ENCODE measurements at places on chromosomes 6 and 20. TPM values are rescaled to one million over a fixed set of nuclear protein-coding genes. Genes with fewer than 3 reads are reported as not detected.
A peak's percentile ranks its signal among the peaks of the same experiment; 100 is the strongest.

- H3K4me1 ChIP-seq, result peaks cover 1% of the 10 kb centered on the region
- no peak overlapping the region for H3K4me3 ChIP-seq
- no peaks in the 10 kb centered on the region for H3K27me3 ChIP-seq
- DNase-seq, result no peak
Observed at GRCh38 chr20:47995661-47996060, 210.4 kb upstream of the SULF2 start.

DNA sequence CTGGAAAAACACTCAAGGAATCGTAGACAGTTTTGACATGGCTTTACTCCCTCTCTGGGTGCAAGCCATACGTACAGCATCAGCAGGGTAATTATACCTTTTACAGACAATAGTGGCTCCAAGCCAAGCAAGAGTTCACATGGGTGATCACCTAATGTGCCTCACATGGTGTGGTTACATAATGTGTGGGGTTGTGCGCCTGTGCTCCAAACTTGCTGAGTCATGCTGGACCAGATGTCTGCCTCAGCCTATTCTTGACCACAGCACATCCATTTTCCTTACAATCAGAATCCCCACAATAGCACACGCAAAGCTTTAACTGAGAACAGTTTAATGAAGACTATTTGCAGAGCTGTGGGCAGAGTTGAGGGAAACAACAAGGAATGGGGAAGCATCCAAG lies 74.5 kb downstream of the ALDH8A1 start:
- no peak overlapping the region for H3K4me3 ChIP-seq
- no peak overlapping the region for H3K27ac ChIP-seq
- no peak for DNase-seq
- H3K36me3 ChIP-seq, result no peaks in the 10 kb centered on the region
- no peaks in the 10 kb centered on the region for H3K4me1 ChIP-seq

DNA sequence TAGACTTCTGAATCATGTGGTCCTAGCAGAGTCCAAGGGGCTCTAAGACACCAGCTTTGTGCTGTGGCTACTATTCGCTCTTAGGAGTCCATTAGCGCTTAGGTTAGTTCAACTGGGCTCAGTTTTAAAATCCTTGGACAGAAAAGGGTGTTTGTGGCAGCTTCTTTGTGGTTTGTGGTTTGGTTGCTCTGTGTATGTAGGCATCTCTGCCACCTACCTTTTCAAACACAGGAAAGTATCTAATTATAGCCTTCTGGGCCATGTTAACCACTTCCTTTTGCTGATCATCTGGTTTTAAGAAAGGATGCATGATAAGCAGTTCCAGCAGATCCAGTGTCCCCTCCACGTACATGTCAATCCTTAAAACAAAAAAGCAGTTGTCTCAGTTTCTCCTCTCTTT lies 10.8 kb downstream of the GSTA4 start:
- H3K4me3 ChIP-seq, result no peak overlapping the region
- no peaks in the 10 kb centered on the region for H3K27me3 ChIP-seq
- H3K27ac ChIP-seq, result no peak overlapping the region
- peaks cover 39% of the 10 kb centered on the region for H3K36me3 ChIP-seq

Gene APCDD1L
- 0.98 TPM for total RNA-seq

GRCh38 chr20:36850759-36851158 lies 25.2 kb upstream of the TLDC2 start:
- H3K4me3 ChIP-seq, result no peak overlapping the region
- no peak for DNase-seq
- no peak overlapping the region for H3K27ac ChIP-seq
- H3K4me1 ChIP-seq, result peaks cover 71% of the 10 kb centered on the region
- H3K36me3 ChIP-seq, result no peaks in the 10 kb centered on the region

DNA sequence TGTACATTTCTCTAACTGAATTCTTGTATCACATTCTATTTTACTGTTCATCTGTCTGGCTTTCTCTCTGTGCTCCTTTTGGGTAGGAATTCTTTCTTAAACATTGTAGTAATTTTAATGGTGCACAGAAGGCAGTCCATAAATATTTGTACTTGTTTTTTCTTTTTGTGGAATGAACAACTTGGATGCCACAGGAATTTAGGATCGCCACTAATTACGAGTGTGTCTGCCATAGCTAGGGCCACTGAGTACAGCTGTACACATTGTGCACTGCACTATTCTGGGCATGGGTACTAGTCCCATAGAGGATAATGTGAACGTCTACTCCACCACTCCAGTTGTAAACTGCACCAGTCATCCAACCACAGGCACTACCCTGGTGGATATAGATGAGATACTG lies 39.3 kb upstream of the TMEM200A start:
- no peak overlapping the region for H3K27ac ChIP-seq
- no peaks in the 10 kb centered on the region for H3K27me3 ChIP-seq
- no peak overlapping the region for H3K4me3 ChIP-seq
- DNase-seq, result no peak
- no peaks in the 10 kb centered on the region for H3K36me3 ChIP-seq

Gene SIRPD
- total RNA-seq, result not detected

GRCh38 chr6:15025446-15025845 lies 220.4 kb upstream of the JARID2 start:
- H3K36me3 ChIP-seq, result no peaks in the 10 kb centered on the region
- no peak for DNase-seq

GRCh38 chr6:41489120-41489851 lies 56.9 kb upstream of the FOXP4 start:
- no peaks in the 10 kb centered on the region for H3K27me3 ChIP-seq
- no peak for DNase-seq
- H3K4me1 ChIP-seq, result peaks cover 22% of the 10 kb centered on the region
- no peaks in the 10 kb centered on the region for H3K36me3 ChIP-seq
- H3K27ac ChIP-seq, result no peak overlapping the region
- H3K4me3 ChIP-seq, result no peak overlapping the region

DNA sequence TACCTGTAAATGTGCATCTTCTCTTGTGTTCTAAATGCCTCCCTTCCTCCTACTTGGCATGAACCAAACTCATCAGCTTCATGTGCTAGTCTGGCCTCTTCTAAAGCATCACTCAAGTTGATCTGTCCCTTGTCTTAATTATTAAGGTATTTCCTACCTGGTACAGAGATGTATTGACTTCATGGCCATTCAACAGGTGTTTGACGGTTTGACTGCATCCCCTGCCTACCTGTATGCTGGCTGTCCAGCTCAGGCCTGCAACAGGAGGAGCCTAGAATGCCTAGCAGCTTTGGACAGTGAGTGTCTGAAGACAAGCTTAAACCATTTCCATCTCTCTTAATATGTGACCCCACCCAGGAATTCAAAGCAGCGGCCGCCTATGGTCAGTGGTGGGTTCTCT lies 24.6 kb downstream of the RIN2 start:
- DNase-seq, result no peak
- peaks cover 49% of the 10 kb centered on the region for H3K4me1 ChIP-seq
- no peak overlapping the region for H3K4me3 ChIP-seq
- no peaks in the 10 kb centered on the region for H3K27me3 ChIP-seq
- H3K36me3 ChIP-seq, result no peaks in the 10 kb centered on the region

Gene SLC44A4
- 5.9 TPM for total RNA-seq

GRCh38 chr6:47275640-47276039 lies 34.1 kb downstream of the TNFRSF21 start:
- H3K27me3 ChIP-seq, result no peaks in the 10 kb centered on the region
- no peaks in the 10 kb centered on the region for H3K36me3 ChIP-seq
- H3K4me1 ChIP-seq, result no peaks in the 10 kb centered on the region
- H3K27ac ChIP-seq, result no peak overlapping the region
- no peak overlapping the region for H3K4me3 ChIP-seq

DNA sequence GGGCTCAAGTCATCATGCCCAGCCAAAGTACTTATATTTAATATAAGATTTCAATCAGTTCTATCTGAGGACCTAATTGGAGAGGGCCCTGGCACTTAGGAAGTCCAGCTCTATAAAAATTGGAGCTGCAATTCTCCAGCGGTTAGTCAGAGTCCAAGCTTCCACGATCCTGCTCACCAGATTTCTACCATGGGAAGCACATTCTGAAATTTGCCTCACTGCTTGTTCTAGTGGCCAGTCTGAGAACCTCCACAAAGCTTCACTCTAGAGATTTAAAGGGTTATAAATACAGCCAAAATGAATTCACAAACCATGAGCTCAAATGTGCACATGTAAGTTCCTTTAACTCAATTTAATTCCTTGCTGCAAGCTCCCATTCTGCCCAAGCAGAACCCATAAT lies 33.5 kb downstream of the PNLDC1 start:
- H3K27ac ChIP-seq, result peak overlapping the region; percentile 12
- no peak overlapping the region for H3K4me3 ChIP-seq
- no peak for DNase-seq
- H3K27me3 ChIP-seq, result no peaks in the 10 kb centered on the region
- H3K36me3 ChIP-seq, result no peaks in the 10 kb centered on the region

- peak overlapping the region; percentile 26 for H3K4me3 ChIP-seq
- H3K4me1 ChIP-seq, result peaks cover 5% of the 10 kb centered on the region
- no peaks in the 10 kb centered on the region for H3K36me3 ChIP-seq
- H3K27ac ChIP-seq, result no peak overlapping the region
- DNase-seq, result no peak
Observed at GRCh38 chr6:7468382-7469081, 72.9 kb upstream of the DSP start.
